Mucosa of gallbladder (tissue), 1 donor: ENCODE measurements at places on chromosomes 3 and 15. TPM values are rescaled to one million over a fixed set of nuclear protein-coding genes. Genes with fewer than 3 reads are reported as not detected.

The MASP1 gene
- 17.8 TPM for total RNA-seq

The CCRL2 gene
- total RNA-seq, result 9.1 TPM

The UBA7 gene
- total RNA-seq, result 122 TPM

The RGMA gene
- 17.5 TPM for total RNA-seq

The ITIH1 gene
- 4.8 TPM for total RNA-seq

The SGO1 gene
- total RNA-seq, result 0.83 TPM

The LAMB2 gene
- 733 TPM for total RNA-seq

The STARD5 gene
- total RNA-seq, result 6.7 TPM

The TRH gene
- not detected for total RNA-seq

The IGSF10 gene
- 13.6 TPM for total RNA-seq

The INKA1 gene
- 4.4 TPM for total RNA-seq

The C2CD4B gene
- 23.8 TPM for total RNA-seq

The BNC1 gene
- total RNA-seq, result not detected
